ENCODE measurements at places on chromosomes 6 and 20.
A peak's percentile ranks its signal among the peaks of the same experiment; 100 is the strongest.

DNA sequence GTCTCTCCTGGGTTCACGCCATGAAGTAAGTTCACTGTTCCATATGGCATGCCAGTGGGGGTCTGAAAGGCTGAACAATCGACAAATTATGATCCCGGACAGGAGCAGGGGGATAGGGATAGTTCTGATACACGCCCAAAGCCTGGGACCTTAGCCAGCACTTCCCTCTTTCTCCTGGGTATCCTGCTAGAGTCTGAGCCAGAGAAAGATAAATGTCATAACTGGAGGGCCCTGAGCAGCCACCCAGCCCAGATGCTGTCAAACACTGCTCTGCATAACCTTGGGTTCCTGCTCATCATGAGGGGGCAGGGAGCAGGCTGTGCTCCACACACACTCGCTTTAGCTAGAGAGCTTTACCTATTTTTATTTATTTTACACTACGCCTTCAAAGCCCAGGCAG is 12.3 kb downstream of the EDEM2 start:
- no peak for DNase-seq

- DNase-seq = no peak
Observed at GRCh38 chr6:6406715-6407070, 86.2 kb upstream of the F13A1 start.

DNA sequence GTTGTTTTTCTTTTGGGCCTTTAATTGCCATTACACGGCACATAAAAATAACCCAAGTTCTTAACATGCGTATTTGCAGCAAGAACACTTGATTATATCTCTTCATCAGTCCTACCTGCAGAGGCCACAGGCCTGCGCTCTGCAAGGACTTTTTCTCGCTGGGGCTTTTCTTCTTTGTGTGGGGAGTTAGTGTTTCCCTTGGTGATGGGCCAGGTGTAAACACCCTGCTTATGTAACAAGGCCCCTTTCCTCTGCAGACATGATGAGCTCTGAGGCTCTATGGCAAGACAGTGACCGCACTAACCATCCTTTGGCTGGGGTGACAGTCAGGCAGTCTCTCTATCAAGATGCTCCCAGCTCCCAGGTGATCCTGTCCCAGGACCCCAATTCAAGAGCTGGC is 97.8 kb upstream of the PCSK2 start:
- DNase-seq = no peak

DNA sequence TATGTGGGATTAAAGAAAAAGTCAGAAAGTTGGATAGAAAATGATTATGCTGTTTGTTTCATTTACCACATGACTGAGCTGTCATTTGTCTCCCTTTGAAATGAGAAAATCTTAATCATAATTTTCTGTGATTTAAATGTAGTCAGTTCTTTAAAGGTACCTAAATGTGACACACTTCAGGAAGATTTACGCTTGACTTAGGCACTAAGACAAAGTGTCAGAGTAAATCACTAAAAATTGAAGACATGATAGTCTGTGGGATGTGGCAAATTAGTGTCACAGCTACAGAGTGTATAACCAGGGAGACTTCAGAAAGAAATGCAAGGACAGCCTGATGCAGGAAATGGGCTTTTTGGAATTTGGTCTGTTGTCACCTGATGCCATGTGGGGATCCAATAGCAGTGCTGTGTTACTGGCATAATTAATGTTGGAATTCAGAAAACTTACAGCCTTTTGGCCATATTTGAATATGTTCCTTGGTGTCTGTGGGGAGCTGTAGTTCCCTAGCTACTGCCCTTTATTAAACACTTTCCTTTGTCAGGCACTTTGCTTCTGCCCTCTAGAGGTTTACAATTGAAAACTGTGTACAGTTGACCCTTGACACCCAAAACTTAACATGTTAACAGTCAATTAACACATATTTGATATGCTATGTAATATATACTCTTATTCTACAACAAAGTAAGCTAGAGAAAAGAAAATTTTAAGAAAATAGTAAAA is 493.8 kb downstream of the UTRN start:
- DNase-seq = no peak

- DNase-seq = peak; percentile 5
Observed at GRCh38 chr20:20820104-20820503, 107.7 kb upstream of the RALGAPA2 start.

Measured in iris pigment epithelial cell (primary cell).